ENCODE measurements at places on chromosomes 5 and 9.

GRCh38 chr9:32067261-32067660, 317.2 kb upstream of the ACO1 start:
- no peak for DNase-seq

GRCh38 chr9:114394523-114395333, 6.9 kb upstream of the AKNA start:
- no peak for DNase-seq

DNA sequence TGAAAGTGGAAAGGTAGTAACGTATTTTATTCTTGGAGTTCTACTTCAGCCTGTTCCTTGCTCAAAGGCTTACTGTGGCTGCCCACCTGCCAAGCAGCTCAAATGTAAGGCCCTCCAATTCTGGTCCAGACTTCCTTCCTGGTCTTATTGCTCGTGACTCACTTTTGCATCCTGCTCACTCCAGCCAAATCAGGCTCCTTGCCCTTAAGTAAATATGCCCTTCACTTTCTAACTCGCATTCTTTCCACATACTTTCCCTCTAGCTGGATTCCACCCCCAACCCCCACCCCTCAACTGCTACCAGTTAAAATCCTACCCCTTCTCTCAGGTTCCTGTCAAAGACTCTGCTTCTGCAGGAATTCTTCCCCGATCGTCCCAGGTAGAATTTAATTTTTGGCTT, 96.6 kb downstream of the GALNT10 start:
- no peak for DNase-seq

DNA sequence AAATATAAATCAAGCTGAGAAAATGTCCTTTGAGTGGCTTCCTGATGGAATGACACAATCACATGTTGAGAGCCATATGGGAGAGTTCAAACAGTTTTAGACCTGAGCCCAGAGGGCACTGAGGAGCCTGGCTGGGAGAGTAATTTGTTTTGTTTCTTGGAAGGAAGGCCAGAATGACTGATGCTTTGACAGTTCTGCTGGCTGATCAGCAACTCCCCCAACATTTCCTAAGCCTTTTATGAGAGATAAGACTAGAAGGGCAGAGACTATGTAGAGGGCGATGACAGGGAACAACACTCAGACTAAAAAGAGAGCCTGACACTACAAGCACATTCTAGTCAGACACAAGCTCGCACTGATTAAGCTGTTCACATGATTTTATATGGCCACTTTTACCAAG, 169.2 kb downstream of the COX7C start:
- DNase-seq, result no peak

DNA sequence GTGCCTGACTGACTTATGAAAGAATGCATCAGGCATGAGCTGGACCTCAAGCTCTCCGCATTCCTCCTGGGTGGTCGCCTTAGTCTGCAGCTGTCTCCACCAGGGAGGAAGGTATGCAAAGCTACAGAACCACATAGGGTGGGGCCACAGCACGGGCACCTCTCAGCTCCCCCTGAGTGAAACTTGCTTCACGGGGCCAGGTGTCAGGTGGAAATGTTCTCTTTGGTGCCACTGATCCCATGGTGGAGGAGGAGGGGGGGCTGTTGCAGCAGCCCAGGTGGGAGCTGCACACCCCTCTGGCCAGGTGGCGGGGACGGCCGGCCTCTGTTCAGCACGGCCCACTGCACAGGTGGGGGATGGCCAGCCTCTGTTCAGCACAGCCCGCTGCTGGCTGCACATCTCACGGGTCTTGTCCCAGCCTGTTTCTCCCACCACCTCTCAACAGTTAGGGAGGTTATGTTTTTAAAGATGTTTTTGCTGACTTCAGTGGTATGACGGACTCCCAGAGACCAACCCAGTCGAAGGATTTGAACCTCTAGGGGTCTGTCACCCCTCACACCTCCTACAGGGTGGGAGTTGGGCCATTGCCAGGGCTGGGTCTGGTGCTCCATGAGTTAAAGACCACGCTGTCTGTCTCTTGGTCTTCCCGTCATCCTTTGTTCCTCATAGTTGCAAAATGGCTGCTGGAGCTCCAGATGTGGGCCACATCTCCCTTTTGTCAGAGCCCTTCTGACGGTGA, 34.3 kb downstream of the MRPL36 start:
- DNase-seq, result no peak

- no peak for DNase-seq
Observed at GRCh38 chr9:130268521-130269211, 3.1 kb downstream of the HMCN2 start.

DNA sequence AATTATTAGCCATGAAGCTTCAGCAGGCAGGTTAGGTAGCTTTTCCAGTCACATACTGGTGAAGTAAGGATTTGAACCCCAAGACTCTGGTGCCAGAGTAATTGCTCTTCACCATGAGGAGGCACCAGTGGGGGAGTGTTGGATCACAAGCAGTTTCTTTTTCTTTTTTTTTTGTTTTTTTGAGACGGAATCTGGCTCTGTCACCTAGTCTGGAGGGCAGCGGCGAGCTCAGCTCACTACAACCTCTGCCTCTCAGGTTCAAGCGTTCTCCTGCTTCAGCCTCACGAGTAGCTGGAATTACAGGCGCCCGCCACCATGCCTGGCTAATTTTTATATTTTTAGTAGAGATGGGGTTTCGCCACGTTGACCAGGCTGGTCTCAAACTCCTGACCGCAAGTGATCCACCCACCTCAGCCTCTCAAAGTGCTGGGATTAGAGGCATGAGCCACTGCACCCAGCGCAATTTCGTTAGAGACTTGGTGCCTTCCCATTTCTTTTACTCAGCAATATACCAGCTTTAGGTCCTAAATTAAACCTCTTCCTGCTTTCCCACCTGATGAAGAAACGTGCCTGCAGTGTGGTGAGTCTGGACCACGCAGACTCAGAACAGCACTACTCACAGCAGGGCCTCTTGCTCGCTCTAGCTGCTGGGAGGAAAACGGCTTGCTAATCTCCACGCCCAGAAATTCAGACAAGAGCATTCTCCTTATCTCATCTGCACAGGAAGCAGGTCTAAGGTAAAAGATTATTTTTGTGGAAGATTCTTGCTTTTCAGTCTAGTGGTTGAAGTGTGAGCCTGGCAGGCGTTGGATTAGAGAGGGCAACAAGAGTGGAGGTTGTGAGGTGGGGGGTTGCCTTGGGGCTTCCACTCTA, at the start of gene S100Z:
S100Z (plus strand) TSS at position 596 of the 873 bp plus-strand sequence. CDS start 25,346 bp downstream, outside the sequence.
- DNase-seq, result no peak

DNA sequence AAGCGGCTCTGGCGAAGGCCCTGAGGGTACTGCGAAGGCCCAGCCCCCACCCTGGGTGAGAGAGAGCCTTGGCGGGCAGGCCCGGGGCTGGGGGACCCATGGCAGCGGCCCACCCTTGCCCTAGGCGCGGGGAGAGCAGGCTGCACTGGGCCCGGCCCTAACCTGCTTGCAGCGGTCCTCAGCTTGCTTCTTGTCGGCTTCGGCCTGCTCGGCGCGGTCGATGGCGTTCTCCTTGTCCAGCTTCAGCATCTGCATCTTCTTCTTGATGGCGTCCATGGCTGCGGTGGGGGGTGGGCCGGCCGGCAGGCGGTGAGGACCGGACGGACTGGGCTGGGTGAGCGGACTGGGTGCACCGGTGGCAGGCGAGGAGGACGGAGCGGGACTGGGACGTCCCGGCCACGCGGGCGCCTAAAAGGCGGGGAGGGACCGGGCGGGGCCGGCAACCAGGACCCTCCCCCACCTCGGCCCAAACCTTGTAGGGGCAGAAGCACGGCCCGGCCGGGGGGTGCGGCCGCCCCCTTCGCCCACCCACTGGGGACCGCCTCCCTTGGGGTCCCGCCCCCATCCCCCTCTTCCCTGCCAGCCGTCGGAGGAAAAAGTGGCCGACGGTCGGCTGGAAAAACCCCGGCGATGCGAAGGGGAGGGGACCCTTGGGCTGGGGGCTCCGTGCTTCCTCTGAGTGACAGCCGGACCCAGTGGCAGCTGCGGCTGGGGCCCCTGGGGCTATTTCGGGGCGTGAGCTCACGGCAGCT, at the start of gene TPM2:
TPM2 (minus strand) TSS at position 384 of the 752 bp plus-strand sequence; CDS start at position 276, 108 bp downstream.
- DNase-seq, result no peak

DNA sequence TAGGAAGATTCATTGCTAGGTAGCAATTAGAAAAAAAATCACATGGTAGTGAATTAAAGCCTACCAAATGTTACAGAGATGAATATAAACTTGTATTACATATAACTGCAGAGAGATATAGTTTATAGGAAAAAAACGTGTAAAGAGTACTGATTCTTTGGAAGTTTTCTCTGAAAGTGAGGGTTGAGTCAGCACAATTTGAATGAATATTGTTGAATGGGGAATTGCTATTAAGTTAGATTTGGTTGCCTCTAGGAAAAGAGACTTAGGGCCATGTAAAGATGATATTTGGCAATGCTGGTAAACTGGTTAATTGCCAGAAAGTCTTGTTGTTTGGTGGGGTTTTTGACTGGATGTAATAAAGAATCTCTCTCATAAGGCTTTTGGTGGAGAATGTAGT, 37.2 kb upstream of the TAL2 start:
- DNase-seq, result no peak

- DNase-seq, result no peak
Observed at GRCh38 chr5:171336521-171337209, 27.6 kb downstream of the TLX3 start.

DNA sequence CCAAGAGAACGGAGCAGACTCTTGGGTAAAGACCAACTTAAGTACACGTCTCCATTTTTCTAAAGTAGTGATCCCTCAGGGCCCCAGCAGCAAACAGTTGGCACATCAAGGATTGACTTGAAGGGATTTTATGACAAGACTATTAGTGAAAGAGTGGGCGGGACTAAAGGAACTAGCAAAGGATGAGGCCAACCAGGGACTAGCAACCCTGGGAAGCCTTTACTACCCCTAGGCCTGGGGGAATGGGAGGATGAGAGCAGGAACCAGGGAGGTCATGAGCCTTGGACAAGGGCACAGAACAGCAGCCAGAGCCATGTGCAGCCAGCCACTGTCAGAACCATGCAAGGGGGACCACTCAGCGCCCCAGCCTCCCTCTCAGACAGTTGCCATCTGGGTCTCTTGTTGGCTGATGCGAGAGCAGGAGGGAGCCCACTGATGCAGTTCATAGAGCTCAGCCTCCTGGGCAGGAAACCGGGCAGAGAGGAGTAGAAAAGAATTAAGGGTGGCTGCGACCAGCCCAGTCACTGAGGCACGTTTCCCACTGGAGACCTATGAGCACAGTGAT, 28.1 kb downstream of the TGFBI start:
- no peak for DNase-seq

DNA sequence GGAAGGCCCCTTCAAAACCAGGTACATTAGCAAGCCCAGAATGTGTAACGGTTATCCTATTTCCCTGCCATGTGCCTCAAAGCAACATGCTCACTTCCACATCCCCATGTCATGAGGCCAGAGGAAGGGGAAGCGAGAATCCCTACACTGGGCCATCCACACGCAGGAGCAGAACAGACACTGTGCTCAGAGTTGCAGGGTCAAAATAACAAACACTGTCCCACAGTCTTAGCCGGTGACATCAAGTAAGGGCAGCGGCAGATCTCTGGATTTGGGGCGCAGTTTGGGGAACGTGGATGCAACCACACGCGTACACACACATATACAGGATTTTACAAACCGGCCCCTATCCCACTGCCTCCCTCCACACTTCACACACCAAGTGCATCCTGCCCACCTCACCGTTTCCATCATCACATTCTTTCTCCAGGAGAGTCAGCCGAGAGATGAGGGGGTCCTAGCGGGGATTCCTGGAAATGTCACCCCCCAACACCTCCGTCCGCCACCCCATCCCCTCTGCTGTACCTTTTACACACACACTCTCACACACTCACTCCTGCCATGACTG, 776 bp downstream of the APBA1 start:
- no peak for DNase-seq

GRCh38 chr5:43889233-43889632, 286.3 kb downstream of the NNT start:
- DNase-seq, result no peak

- DNase-seq, result no peak
Observed at GRCh38 chr5:129082225-129083136, 12.1 kb upstream of the ISOC1 start.

DNA sequence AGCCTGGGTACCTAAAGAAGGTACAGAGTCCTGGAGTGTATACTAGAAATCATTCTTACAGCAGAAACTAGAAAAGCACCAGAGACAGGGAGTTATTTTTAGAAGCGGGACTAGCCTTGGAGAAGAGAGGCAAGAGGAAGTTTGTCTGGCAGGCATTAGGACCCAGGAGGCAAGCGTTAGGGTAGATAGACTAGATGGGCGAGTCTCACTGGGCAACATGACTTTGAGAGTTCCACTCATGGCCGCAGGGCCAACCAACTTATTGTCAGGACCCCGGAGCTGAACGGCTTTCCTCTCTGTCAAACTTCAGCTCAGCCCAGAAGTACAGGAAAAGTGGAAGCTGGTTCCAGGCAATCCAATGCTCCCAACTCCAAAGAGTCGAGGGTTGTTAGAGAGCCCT, 34.1 kb upstream of the NPR3 start:
- DNase-seq, result no peak

GRCh38 chr9:126546036-126546435, 67.7 kb upstream of the LMX1B start:
- no peak for DNase-seq

DNA sequence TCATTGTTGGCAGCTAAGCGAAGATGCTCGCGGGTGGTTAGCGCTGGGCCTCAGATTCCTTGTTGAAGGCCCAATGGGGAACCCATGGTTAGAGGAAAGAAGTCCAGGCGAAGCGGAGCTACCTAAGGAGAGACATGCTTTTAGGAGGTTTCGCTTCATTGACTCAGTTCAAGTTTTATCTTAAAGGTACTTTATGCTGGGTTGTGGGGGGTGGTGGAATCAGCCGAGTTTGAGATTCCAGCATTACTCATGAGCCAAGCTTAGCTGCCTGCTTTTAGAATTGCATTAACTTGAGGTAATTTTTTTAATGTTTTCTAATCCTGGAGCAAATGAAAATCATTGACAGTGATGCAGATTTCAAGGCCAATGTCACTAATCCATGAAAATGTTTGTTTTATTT, 16.1 kb downstream of the MEGF10 start:
- no peak for DNase-seq

GRCh38 chr9:20790721-20791120, 106.7 kb downstream of the FOCAD start:
- DNase-seq, result no peak

DNA sequence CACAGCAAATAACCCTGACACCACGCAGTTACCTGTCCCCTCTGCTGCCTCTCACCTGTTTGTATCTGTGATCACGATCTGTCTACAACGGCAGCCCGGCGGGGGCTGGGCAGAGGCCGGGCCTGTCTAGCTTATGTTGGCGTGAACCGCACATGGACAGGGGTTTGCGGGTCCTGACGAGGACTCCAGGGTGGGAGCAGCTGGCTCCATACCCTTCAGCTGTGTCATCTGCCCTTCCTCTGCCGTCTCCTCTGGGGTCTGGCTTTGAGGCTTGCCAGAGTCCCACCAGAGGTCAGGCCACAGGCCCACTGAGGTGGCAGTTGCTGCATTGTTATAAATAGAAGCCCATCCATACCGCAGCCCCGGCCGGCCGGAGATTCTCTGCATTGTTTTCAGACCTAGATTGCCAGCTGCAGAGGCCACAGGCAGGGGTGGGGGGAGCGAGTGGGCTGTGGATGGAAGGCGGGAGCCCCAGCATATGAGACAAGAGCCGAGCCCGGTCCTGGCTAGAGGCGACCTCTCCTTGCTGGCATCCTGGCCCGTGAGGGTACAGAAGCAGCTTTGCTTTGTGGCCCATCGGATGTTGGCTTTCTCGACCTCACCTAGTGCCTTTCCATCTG, 37.8 kb downstream of the FAM78A start:
- no peak for DNase-seq

- no peak for DNase-seq
Observed at GRCh38 chr5:180213657-180214207, 4.7 kb upstream of the RASGEF1C start.

All from stimulated activated CD8-positive, alpha-beta memory T cell treated with anti-CD3 and anti-CD28 coated beads, Interleukin-7, amount 100 ng/mL, for 1 hour (primary cell).